ENCODE measurements at places on chromosomes 1 and 21.

GRCh38 chr1:4003846-4004505, 103.9 kb upstream of the C1orf174 start:
- DNase-seq: no peak

- no peak for DNase-seq
These were observed 71.2 kb downstream of the VWA5B1 start for GRCh38 chr1:20361805-20362381.

- no peak for DNase-seq
These were observed 77.8 kb upstream of the CACHD1 start for GRCh38 chr1:64392109-64392508.

GRCh38 chr1:101112051-101112780, 86.6 kb upstream of the DPH5 start:
- peak; percentile 92 for DNase-seq

GRCh38 chr1:28378906-28379305, 9.4 kb downstream of the PHACTR4 start:
- no peak for DNase-seq

GRCh38 chr1:65668368-65668767, 124.3 kb upstream of the PDE4B start:
- DNase-seq: no peak

GRCh38 chr1:215595231-215595630, 28.1 kb downstream of the KCTD3 start:
- no peak for DNase-seq

DNA sequence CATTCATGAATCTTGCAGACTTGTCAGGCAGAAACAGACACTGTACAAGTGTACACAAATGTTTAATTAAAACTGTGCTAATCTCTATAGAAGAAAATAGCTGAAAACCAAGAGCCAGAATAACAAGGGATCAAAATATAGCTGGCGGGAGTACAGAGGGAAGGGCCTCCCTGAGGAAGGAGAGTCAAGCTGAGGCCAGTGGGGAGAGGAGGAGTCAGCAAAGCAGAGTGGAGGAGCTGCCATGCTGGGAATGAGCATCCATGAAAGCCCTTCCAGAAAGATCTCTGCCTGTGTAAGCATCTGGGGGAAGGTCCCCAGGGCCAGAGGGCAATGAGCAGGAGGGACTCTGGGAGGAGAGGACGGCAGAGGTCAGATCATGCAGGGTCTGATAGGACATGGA, 15.1 kb downstream of the SLAMF8 start:
- no peak for DNase-seq

- no peak for DNase-seq
These were observed 217.9 kb upstream of the VAMP3 start for GRCh38 chr1:7553042-7553690.

DNA sequence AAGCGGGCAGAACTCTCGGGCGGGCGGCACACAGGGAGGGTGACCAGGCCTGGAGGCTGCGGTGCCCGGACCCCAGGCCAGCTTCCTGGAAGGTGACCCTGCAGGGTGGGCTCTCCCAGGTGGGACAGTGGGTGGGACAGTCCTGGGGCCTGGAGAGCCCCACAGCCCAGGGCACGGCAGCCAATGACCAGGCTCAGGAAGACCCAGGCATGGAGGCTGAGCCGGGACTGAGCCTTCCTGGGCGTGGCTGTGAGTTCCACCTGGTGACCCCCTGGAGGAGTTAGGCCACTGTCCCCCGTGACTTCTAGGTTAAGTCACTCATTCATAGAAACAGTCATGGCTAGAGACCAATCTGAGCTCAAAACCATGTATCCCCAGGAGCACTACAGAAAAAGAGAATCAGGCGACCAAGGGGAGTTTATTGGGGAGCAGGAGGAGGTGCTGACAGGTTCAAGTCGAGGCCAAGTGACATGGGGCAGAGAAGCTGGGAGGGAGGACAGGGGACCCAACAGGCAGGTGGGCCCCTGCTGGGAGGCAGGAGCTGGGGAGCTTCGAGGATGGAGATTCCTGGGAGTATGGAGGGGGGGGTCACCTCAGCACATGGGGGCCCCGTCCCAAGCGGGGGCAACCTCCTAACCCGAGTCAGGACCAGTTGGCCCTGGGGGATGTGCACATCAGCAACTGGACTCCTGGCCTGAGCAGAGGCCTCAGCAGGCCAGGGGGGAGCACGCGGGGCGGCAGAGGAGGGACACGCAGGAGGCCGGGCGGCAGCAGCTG, 1.2 kb downstream of the KRTAP10-5 start:
- no peak for DNase-seq

GRCh38 chr1:1024149-1024770, 4.3 kb downstream of the AGRN start:
- DNase-seq: no peak

DNA sequence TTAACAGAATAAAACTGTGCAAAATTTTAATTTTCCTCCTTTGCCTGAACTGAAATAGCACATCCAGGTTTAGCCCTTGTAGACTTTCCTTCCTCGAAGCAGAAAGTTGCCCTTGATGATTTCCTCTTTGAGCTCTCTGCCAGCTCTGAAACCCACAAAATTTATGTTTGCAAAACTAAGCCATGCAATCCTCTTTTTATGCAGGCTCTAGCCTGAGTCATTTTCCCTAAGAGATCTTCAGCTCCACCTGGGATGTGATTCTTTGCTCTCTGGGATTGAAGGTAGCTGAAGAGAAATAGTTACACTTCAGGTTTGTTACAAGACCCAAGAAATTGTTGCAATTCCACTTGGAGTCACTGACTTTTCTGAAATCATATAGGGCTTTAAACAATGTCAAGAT, 1.4 kb upstream of the F3 start:
- DNase-seq: no peak

DNA sequence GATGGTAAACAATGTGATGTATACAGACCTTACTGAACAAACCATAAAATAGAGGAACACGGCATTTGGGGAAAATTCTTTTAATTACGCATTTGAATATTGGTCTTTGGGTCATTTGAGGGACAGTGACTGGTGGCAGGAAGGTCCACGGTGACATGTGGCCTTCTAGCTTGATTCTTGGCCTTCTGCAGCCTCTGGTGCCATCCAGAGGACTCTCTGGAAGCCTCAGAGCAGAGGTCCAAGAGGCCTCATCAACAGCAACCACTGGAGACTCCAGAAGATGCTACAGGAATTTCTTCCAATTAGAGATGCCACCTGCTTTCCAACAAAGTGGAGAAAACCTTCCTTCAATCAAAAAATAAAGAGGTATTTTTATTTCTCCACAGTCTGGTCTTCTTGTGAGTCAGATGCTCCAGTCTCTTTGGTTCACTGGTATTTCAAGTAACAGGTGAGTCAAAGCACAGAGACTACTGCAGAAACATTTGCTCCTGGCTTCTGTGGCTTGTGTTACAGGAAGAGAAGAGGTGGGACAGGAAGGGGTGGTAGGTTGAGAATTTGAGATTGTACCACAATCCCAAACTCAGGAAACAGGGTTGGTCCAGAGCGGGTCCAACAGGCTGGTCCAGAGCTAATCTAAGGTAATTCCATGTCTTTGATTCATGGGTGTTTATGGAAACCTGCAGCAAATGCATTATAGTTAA, 2.7 kb upstream of the F5 start:
- DNase-seq: no peak

DNA sequence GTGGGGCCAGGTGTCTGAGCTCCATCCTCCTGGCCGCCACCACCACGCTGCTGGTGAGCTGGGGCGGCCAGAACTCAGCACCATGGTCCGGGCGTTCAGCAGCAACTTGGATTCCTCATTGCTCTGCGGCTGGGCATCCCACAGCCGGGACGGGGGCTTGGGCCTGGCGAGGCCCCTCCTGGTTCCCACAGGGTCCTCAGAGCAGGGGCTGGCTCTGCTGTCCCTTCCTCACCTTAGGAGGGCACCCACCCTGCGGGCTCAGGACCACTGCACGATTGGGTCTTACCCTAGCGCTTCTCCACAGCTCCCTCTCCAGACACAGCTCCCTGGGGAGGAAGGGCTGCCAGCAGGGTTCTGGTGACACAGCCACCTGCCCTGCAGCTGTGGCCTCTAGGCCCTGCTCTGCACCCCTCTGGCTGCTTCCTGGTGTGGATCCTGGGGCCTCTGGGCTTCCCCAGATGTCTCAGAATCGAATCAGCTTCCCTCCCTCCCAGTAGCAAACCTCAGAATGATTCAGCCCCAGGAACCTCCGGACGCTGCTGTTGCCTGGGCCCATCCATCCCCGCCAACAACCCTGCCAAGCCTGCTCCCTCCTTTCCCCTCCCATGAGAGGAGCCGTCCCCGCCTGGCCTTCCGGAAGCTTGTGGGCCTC, 25.0 kb downstream of the CRYAA start:
- no peak for DNase-seq

- DNase-seq: no peak
These were observed 363.7 kb downstream of the MATN1 start for GRCh38 chr1:30359539-30360220.

DNA sequence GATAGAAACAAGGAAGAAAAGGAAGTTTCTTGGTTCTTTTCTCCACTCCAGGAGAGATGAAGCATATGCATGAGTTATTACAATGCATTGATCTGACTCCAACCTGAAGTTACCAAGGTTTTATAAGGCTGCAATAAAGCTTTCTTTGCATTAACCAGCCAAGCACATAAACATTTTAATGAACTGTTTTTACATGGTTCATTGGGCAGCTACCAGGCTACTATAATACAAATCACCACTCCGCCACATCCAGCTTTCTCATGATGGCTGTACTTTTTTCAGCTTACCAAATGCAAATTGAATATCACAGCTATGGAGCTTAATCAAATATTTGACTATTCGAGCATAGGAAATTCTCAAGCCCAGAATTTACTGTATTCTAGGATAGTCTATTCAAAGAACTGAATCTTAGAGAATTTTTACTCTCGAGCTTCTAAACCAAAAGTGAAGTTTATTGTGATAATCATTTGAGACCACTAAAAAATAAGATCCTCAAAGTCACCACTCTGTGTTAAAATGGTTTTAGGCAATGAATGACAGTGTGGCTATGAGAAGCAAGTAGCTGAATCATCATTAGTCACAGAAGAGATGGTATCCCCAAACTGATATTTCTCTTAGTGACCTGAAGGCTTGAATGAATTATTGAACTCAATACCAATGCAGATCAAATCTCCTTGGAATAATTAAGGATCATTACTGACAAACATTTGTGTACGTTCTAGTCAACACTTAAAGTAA, 58.6 kb upstream of the ZNF281 start:
- no peak for DNase-seq

GRCh38 chr1:230869500-230869899, 1.2 kb upstream of the C1orf198 start:
- DNase-seq: no peak

GRCh38 chr1:234704106-234704887, 94.3 kb upstream of the IRF2BP2 start:
- DNase-seq: no peak

GRCh38 chr1:7491109-7491817, 279.8 kb upstream of the VAMP3 start:
- DNase-seq: no peak

DNA sequence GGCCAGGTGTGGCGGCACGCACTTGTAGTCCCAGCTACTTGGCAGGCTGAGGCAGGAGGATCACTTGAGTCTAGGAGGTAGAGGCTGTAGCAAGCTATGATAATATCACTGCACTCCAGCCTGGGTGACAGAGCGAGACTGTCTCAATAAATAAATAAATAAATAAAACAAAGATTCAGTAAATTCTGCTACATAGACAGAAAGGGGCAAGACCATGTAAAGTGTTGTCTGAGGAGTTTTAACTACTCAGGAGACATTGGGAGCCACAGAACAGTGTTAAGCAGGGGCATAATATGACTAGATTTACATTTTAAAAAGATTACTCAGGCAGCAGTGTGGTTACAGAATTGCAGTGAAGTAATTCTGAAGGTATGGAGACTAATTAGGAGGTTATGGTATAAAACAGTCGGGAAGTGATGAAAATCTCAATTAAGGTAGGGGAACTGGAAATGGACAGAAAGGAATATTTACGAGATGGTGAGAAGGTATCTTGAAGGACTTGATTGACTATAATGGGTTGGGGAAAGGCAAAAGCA, 94.7 kb downstream of the ATP1B1 start:
- DNase-seq: no peak

DNA sequence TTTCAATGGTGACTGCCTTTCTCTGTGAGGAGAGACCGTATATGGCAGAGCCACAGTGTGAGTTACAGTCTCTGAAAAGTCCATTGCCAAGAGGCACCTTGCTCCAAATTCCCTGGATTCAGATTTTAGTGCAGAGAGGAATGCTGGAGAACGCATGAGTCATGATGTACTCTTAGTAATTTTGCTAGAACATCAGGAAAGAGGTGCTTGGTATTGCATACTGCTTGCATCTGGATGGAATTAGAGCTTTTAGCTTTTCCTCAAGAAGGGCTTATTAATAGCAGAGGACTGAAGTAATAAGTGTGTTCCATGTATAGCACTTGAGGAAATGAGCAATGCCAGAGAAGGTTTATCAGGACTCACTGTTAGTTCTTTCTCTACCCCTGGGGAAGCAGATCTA, 40.5 kb upstream of the AKT3 start:
- DNase-seq: no peak

- DNase-seq: no peak
These were observed 175.6 kb upstream of the DAB1 start for GRCh38 chr1:57599236-57599994.

DNA sequence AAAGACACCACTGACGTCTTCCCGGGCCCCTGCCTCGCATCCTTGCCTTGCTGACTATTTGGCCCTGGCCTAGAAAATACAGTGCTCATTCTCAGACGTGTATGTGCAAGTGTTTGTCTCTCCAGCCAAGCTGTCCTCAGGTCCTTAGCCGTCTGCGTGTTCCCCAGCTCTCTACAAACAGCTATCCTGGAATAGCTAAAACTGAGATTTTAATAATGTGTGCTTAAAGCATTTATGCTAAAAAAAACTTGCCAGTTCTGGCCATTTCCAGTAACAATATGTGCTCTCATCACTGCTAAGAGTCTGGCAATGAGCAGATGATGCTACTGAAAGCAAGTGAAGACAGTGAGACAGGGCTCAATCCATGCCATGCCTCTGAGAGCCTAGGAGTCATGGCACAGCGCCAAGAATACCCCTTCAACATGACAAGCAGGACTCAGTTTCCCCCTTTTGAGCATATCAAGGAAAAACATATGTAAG, 55.7 kb downstream of the IRF2BP2 start:
- DNase-seq: no peak

GRCh38 chr1:177940682-177941081, 29.2 kb downstream of the SEC16B start:
- no peak for DNase-seq

GRCh38 chr1:163035446-163036249, 33.5 kb upstream of the RGS4 start:
- DNase-seq: no peak

- no peak for DNase-seq
These were observed 2.0 kb downstream of the PRMT6 start for GRCh38 chr1:107058245-107059032.
